ENCODE measurements at places on chromosomes 5 and 9. TPM values are rescaled to one million over a fixed set of nuclear protein-coding genes. Genes with fewer than 3 reads are reported as not detected.
A peak's percentile ranks its signal among the peaks of the same experiment; 100 is the strongest.

GRCh38 chr5:55218967-55219366 is 8.1 kb downstream of the MCIDAS start:
- DNase-seq = no peak

GRCh38 chr5:100493996-100494395 is 41.2 kb upstream of the FAM174A start:
- DNase-seq = no peak

- DNase-seq = no peak
Observed at GRCh38 chr5:176578391-176578808, 29.3 kb downstream of the CDHR2 start.

DNA sequence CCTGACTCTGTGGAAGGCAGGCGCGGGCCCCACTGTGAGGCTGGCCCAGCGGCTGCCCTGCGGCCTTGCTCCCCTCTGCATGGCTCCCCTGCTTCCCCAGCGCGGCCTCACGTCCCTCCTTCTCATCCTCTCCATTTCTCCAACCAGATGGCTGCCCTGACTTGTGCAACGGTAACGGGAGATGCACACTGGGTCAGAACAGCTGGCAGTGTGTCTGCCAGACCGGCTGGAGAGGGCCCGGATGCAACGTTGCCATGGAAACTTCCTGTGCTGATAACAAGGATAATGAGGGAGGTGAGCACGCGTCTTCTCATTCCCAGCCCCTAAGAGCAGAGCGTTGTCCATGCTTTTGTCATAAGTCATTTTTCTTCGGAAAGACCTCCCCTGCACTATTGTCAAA is 129.0 kb upstream of the WWC1 start:
- no peak for DNase-seq

- DNase-seq = no peak
Observed at GRCh38 chr9:75995066-75995465, 104.6 kb downstream of the PCSK5 start.

DNA sequence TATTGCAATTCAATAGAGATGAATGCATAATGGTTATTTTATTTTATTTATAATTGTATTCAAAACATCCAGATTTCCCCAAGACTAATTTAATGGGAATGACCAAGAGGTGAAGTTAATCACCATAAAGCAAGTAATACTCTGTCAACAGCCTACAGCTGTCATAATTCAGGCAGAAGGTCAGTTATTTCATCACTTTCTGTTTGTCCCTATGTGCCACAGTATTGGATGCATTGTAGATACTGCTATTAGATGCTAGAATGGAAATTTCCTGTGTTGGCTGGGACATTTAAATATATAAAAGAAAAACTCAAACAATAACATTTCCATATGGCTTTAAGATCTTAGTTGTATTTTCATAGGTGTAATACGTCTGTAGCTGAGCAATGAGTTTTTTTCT is 56.7 kb upstream of the MINAR2 start:
- DNase-seq = no peak

DNA sequence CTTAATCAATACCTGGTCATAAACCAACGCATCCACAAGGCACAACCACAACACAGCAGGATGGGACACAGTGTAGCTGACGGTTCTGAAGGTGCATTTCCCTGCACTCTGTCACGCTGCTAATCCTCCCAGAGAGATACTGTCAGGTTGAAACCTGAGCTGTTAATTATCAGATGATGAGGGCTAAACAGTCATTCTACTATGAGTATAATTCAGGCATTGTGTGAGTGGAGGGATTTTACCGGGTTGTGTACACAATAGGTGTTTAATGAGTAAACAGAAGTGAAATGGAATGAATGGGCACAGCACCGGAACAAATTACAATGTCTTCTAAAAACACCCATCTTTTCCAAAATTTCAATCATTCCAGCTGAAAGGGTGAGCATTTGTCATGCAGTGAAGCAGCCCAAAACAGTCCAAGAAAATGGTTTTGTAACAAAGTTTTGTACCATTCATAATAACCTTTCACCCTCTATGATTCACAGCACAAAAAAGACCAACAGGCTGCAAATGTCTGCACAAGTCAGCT is 71.5 kb downstream of the ABCA1 start:
- no peak for DNase-seq

- no peak for DNase-seq
Observed at GRCh38 chr5:170176916-170177315, 55.9 kb upstream of the C5orf58 start.

DNA sequence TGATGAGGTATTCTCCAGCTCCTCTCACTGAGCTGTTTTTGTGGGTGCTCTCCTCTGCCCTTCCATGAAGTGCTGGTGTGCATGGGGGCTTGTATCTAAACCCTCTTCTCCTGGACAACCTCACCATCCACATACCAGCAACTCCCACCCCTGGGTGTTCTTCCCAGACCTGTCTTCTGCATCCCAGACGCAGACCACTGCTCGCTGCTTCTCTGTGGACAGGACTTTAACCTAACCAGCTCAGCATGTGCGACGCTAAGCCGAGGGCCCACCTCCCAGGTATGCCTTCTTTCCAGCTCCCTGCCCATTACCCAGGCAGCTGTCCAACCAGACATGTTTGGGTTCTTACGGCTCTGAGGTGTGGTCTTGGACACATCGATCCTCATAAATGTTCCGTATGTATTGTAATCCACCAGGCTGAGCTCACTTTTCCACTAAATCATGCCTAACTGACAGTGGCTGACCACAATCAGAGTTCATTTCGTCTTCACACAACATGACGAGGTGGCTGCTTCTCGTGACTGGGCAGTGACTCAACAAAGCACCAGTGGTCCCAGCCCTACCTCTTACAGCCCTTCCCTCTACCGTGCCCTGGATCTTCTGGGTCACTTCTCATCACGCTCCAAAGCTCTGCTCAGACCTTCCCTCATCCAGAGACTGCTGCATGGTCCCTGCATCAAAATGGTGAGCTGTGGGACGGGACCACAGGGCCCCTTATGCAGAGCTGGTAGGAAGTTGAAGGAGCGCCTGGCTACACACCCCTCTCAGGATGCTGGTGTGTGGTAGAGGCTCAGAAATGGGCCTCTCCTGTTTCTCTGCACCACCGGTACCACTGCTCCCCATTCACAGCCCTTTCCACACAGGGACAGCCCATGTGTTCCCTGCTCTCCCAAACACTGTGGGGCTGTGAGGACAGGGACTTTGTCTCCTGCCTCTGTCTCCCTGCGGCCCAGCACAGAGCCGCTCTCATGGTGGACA is 9.6 kb upstream of the PTGES2 start:
- DNase-seq = peak; percentile 15

DNA sequence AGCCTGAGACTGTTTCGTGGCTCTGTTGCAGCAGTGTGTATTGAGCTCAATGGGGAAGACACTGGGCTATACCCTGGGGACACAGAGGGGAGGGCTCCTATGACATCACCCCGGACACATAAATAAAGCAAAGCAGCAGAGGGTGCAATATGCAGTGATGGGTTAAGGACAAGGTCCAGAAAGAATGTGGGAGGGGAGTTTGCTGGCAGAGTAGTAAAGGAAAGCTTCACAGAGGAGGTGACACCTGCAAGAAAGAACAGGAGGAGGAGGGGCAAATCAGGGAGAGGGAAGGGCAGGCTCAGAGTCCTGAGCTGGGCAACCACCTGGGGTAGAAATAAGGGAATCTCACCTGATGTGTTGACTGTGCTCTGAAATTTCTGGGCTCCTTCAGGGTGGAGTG is 35.3 kb upstream of the CDKN2AIPNL start:
- no peak for DNase-seq

DNA sequence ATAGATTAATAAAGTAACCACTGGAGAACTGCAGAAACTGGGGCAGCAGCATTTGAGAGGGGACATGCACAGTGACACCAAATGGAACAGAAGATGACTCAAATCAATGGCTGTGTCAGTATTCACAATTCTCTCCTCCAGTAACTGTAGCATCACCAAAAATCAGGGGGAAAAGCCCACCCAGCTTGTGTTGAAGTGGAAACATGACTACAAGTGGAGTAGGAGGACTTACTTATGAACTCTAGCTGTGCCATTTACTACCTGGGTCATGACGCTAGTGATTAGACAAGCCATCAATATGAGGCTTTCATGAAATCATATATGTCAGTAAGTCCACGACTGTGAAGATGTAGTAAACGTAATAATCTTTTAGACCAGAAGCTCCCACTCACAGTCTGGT is 199.8 kb upstream of the PTGER4 start:
- DNase-seq = no peak

DNA sequence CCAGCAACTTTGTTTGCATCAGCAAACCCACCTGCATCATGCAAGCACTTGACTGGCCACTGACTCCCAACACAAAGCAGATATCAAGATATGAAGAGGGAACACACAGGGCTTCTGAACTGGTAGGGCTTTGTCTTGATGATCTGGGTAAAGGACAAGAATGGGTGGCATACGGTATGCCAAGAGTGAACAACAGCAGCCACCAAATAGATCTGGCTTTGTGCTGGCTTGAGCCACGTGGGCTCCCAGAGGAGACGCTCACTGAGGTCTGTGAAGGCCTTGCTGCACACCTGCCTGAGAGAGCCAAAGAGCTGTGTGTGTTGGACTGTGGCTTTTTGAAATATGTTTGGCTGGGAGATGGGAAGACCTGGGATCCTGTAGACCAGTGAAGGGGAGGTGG is 43.5 kb downstream of the FGF1 start:
- DNase-seq = no peak

DNA sequence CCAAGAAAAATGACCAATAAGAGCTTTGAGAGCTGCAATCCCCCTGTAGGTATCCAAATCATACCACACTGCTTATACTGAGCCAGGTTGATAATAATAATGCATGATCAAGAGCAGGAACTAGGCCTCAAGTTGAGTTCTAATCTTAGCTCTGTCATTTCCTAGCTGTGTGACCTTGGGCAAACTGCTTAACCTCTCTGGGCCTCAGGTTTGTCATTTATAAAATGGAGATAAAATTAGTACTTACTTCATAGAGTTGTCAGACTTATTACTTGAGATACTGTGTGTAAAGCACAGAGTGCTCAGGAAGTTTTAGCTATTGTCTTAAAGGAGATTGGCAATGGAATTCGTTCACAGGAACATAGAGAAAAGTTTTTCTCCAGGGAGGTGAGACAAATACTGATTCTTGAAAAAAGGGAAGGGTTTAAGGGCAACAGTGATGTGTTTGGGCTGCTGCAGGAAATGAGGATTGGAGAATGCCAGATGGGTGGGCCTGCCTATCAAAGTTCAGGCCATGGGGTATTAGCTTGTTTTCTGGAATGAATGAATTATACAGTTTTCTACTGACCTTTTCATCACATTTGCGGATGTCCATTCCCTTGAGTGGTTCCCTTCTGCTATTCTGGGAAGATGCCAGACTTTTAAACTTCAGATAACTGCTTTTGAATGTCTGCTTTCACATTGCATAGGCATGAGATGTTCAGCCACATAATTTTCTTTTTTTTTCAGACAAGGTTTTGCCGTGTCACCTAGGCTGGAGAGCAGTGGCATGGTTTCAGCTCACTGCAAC is 10.2 kb upstream of the ATP6V0E1 start:
- DNase-seq = no peak

DNA sequence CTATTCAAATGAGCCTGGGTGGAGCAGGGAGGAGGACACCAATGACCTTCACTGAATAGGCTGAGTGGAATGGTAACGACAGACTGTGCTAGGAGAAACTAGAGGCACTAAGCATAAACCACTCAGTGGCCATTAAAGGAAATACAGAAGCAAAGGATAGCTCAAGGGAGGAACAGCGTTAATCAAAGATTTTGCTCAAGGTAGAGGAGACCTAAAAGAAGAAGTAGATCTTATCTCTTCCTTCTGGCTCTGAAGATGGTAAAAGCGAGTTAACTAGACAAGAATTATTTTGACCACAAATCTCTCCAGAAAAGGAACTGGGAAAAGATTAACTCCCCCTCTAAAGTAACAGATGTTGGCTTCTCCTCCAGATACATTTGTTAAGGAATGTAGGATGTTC is 299.6 kb downstream of the EPB41L4A start:
- no peak for DNase-seq

DNA sequence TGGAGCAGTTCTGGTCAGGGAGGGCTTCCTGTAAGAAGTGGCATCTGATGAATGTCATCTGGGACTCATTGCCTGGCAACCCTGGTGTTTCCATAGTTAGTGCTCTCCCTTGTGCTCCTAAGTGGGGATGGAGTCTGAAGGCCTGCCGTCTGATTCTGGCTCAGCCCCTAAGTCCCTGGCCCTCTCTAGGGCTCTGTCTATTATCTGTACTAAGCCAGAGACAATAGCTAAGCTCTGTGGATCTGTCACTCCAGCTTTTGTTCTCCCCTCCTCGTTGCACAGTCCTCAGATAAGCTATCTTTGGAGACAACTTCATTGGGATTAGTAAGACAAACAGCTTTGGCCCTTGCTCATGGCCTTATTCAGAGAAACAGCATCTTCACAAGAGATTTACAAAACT is 30.6 kb upstream of the TTC1 start:
- no peak for DNase-seq

DNA sequence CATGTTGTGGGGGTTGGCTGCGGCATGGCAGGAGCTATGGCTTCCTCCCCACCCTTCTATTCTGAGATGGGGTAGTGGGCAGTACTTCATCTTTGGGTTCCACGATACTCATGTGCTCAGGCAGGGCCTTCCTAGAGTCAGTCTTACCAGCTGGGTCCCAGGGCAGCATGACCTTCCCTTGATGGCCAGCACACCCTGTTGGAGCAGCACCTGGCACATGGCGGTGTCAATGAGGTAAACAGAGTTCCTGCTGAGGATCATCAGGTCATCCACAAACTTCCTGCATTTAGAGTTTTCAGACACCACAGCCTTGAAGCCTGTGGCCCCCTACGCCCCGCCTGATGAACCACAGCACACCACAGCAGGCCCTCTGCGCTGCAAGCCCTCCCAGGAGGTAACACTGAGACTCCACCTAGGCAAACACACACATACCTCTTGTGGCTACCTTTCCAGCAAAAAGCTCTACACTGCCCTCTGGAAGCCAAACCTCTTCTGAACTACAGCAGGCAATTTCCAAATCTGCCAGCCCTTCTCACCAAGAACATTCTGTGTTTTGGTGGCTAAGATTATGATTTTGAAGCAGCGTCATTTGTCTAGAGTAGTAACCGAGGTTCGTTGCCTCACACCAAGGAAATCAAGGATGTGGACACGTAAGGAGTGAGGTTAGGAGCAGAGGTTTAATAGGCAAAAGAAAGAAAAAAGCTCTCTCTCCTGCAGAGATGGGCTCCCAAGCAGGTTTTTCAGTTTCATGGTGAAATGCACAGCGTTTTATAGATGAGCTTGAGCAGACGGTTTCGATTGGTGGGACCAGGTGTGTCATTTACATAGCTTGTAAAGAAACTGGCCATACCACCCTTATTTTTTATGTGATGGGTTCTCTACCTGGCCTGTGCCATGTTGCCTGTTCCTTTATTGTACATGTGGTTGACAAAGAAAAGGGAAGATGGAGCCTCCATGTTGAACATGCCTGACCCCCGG is 20.3 kb upstream of the TMEM174 start:
- DNase-seq = no peak

- no peak for DNase-seq
Observed at GRCh38 chr9:69532396-69532795, 139.8 kb downstream of the APBA1 start.

Gene TBC1D2
- 17.2 TPM for polyA plus RNA-seq

Gene CEL
- polyA plus RNA-seq = 0.41 TPM

Gene TXNDC8
- not detected for polyA plus RNA-seq

Gene SAXO1
- 0.01 TPM for polyA plus RNA-seq

Gene C5orf34
- polyA plus RNA-seq = 3.5 TPM

Gene PCDHGB1
- polyA plus RNA-seq = 3.2 TPM

Gene C9orf43
- polyA plus RNA-seq = 0.56 TPM

Gene OR1J2
- not detected for polyA plus RNA-seq

All from AG04450 (cell line).